ENCODE measurements at places on chromosomes 1 and 21.

- no peak for DNase-seq
These were observed 40.2 kb upstream of the SOX13 start for GRCh38 chr1:204032642-204033235.

- no peak for DNase-seq
These were observed 470 bp upstream of the RTCA start for GRCh38 chr1:100265562-100265930.

DNA sequence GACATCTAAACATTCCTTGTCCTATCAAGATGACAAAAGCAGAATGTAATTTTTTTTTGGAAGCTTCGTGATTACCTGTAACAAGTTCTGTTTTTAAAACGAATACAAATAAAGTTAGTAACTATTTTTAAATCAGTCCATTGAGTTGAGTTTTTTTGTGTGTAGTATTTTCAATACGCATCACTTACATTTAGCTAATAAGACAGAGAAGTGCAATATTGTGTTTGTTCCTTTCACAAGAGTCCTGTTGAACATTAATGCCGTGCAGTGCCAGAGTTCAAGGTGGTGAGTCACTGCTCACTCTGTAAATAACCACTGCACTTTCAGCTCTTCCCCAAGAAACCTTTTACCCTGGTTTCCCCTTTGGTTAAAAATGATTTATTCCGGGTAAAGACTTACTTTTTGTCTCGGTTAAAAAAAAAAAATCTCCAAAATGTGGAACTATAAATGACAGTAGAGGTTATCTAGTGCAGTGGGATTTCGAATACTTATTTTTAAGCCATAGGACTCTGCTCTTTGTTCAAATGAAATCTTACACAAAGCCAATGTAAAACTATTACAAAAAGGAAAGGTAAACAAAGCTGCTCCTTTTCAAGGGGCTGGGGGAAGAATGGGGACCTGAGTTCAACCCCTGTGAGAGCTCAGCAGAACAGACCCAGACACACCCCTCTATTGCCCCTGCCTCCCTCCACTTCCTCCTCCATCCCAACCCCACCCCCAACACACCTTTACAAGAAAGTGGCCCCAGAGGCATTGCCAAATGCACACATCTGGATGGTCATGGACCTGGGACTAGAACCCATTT is 14.8 kb upstream of the NCMAP start:
- no peak for DNase-seq

GRCh38 chr1:17922833-17923232 is 167.7 kb downstream of the ACTL8 start:
- DNase-seq: no peak

DNA sequence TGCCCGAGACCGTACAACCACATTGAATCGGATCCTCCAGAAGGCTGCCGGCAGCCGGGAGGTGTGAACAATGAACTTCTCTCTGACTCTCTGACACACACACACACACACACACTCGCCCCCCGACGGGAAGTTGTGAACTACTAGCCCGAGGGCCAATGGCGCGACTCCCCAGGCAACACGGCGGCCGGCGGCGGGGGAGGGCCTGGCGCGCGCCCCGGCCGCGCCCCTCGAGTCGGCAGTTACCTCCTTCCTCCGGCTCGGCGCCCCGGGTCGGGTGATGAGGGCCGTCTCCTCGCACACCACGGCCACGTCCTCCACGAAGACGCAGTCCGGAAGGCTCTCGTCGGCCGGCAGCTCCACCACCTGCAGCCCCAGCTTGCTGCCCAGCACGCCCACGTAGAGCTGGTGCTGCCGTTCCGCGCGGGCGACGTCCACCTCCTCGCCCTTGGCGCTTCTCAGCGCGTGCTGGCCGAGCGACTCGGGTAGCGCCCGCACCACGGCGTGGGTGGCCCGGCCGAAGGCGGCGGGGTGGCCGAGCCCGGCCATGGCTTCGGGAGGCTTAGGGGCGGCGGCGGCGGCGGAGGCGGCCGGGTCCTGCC is 361 bp downstream of the DDAH1 start:
- peak; percentile 87 for DNase-seq

GRCh38 chr1:156281281-156281680 is 1.3 kb downstream of the SMG5 start:
- DNase-seq: no peak

DNA sequence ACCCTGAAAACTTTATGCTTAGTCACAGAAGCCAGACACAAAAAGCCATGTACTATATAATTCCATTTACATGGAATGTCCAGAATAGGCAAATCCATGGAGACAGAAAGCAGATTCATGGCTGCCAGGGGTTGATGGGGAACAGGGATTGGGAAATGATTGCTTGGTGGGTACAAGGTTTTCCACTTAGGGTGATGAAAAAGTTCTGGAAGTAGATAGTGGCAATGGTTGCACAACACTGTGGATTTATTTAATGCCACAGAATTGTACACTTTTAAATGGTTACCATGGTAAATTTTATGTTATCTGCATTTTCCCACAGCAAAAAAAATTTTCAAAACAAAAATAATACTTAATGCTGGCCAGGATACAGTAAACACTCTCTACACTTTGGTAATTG is 40.6 kb downstream of the ENAH start:
- DNase-seq: no peak

DNA sequence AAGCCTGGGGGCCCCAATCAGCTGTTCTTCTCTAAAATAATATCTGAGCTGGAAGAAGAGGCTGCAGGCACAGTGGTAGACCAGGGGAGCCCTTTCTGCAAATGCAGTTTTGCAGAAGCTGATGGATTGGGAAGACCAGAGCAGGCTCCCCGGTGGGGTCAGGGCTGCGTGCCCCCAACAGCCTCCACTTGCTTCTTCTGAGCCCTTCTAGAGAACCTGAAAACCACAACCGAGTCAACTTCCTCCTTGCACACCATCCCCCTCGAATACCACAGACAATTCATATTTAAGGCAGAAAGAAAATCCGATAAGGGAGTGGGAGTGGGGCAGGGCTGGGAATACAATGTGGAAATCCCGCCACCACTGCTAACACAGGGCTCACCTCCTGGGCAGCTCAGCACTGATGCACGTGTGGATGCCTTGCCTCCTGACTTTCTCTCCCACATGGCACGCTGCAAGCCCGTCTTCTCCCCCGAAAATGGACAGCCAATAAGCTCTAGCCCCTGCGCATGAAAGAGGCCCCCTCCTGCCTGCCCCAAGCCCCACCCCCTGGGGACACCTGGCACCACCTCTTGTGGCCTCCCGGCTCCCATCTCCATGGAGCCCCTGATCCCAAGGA is 25.4 kb upstream of the ALDH4A1 start:
- no peak for DNase-seq
